ENCODE measurements at places on chromosomes 3 and 15. TPM values are rescaled to one million over a fixed set of nuclear protein-coding genes. Genes with fewer than 3 reads are reported as not detected.

Gene NR2E3
- under 0.01 TPM for total RNA-seq

Gene SAMMSON
- not detected for total RNA-seq

Gene ZNF80
- total RNA-seq = not detected

Gene FRMD4B
- total RNA-seq = 0.28 TPM

Gene RAD51
- 8.4 TPM for total RNA-seq

Gene CHRFAM7A
- not detected for total RNA-seq

Gene CPB1
- total RNA-seq = not detected

Gene ARL6
- total RNA-seq = 11.7 TPM

DNA sequence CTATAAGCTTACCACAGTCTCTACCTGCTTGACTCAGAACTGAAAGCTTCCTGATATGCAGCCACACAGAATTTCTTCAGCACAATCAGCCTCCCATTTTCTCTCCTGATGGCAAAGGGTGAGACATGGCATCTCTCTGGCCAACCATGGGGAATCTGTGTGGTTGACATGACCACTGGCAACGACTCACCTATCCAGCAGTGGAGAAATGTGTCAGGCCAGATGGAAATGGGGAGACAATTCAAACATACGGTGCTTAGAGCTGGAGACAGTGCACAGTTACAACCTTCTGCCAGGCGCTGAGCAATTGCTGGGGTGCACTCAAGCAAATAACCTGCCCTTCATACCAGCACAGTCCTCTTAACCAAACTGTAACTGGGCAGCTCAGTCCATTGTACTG, 3.6 kb downstream of the ZNF385D start:
- no peak for DNase-seq

GRCh38 chr15:70650567-70651302, 112.6 kb downstream of the UACA start:
- no peak for DNase-seq

GRCh38 chr3:84835366-84835765, 123.4 kb upstream of the CADM2 start:
- DNase-seq = no peak
